Activated naive CD4-positive, alpha-beta T cell treated with anti-CD3 and anti-CD28 coated beads, Interleukin-2, amount 10 ng/mL, durations not matched to agents 5 hours and 36 hours (primary cell): ENCODE measurements at places on chromosomes 11 and 22. TPM values are rescaled to one million over a fixed set of nuclear protein-coding genes. Genes with fewer than 3 reads are reported as not detected.

The WEE1 gene
- 45.3 TPM for total RNA-seq

The CHADL gene
- total RNA-seq: 0.34 TPM

The GGT5 gene
- total RNA-seq: not detected

The ABTB2 gene
- total RNA-seq: 0.43 TPM

The RAB36 gene
- total RNA-seq: 0.15 TPM

The SCGB1A1 gene
- total RNA-seq: not detected

The VPREB1 gene
- total RNA-seq: not detected
